Activated T-cell treated with anti-CD3 and anti-CD28 coated beads, Interleukin-2, amount 50 U/mL, for 72 hours (primary cell): ENCODE measurements at places on chromosomes 11 and 22.
A peak's percentile ranks its signal among the peaks of the same experiment; 100 is the strongest.

- DNase-seq = no peak
Observed at GRCh38 chr22:45964372-45964771, 12.6 kb downstream of the WNT7B start.

GRCh38 chr11:75508051-75508561 lies 17.6 kb downstream of the GDPD5 start:
- peak; percentile 35 for DNase-seq

DNA sequence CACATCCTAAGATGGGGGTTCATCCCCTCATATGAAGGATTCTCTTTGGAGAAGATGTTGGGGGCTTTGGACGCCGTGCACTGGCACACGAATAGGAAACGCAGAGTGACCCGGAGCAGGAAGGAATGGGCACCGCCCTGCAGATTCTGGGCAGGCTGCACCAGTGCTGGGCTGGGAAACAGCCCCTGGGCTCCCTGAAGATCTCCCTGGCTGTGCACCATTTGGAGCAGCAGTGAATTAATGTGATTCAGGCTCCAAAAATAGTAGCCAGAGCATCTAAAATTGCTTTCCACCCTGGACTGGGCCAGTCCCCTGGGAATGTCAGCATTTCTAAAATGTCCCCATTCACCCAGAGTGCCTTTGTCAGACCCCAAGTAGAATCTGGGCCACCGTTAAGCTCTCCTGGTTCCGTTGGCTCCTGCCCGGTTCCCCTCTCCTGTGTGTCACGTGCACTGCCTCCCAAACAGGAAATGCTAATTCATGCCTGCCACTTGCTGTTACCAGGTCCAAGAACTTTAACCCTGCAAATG lies 18.6 kb downstream of the IRAG1 start:
- DNase-seq = no peak

DNA sequence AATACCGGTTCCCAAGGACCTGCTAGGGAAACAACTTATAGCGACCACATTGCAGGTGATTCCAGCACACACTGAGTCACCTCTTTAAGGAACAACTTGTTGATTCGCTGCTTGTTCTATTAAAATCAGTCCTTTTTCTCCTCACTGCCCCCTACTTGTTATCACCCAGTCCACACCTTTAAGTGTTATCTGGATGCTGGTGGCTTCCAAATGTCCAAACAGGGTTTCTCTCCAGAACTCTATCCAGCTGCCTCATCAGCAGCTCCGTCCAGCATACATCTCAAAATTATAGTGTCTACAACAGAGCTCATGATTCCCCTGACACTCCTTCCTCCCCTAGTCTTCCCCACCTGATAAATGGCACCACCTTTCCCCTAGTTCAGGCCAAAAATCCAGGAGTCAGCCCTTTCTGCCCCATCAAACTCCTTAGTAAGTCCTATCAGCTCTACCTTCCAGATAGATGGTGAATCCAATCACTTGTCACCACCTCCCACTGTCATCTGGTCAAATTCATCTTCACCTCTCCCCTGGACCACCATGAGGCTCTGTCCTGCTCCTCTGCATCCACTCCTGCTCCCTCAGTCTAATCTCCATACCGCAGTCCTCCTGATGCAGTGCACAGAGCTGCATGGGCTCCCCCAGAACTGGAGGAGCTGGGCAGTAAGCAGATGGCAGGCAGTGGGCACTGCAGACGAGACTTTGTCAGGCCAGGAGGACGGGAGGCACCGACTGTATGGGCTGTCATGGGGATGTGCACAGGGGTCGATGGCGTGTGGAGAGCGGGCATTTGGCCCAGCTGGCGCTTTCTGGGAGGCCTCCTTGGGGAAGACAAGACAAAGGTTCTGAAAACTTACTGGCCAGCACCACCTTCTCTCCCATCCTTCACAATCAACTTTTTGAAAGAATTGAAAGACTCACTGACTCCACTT lies 19.3 kb downstream of the IL10RA start:
- DNase-seq = no peak

GRCh38 chr11:6943131-6943530 lies 16.9 kb downstream of the ZNF215 start:
- DNase-seq = no peak
